ENCODE measurements at places on chromosomes 5 and 9.
A peak's percentile ranks its signal among the peaks of the same experiment; 100 is the strongest.

DNA sequence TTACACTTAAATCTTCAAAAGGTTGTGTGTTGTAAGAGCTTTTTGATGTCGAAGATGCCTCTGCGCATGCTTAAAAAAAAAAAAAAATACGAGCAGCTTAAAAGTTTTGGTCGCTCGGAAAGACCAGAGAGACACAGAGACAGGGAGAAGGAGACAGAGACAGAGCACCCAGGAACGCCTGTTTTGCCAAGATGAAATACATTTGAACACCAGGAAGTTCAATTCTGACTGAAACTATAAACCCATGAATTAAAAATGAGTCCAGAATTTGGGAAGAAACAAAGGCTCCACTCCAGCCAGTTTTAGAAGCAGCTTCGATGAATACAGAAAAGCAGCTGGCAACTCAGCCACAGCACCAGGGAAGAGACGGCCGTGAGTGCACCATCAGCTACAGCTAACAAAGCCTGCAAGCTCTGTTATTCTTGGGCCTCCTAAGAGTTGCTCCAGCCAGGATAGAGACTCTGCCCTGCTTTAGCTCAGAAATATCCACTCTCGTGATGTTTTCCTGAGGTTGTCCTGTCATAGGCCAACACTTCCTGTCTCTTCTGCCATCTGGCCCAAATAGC lies 2.5 kb upstream of the ZNF474 start:
- peak; percentile 46 for DNase-seq

- no peak for DNase-seq
Observed at GRCh38 chr9:134688661-134689320, 47.2 kb downstream of the COL5A1 start.

- DNase-seq = no peak
Observed at GRCh38 chr9:75657015-75657414, 233.5 kb upstream of the PCSK5 start.

DNA sequence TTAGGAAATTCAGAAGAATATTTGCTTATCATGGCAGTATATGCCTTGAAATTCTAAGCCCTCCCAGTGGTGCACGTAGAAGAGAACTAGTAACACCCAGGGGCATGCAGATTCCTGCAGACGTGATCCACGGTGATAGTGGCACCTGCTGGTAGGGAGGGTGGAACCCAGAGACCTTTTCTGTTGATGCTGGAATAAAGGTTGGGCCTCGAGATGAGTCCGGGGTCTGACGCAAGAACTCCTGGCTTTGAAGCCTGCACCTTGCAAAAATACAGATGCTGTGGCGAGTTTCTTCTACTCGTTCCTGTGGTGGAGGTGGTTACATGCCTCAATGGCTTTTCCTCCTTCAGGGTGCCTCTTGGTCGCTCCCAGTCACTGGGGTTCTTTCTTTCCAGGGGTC lies 39.5 kb upstream of the PHF2 start:
- no peak for DNase-seq

DNA sequence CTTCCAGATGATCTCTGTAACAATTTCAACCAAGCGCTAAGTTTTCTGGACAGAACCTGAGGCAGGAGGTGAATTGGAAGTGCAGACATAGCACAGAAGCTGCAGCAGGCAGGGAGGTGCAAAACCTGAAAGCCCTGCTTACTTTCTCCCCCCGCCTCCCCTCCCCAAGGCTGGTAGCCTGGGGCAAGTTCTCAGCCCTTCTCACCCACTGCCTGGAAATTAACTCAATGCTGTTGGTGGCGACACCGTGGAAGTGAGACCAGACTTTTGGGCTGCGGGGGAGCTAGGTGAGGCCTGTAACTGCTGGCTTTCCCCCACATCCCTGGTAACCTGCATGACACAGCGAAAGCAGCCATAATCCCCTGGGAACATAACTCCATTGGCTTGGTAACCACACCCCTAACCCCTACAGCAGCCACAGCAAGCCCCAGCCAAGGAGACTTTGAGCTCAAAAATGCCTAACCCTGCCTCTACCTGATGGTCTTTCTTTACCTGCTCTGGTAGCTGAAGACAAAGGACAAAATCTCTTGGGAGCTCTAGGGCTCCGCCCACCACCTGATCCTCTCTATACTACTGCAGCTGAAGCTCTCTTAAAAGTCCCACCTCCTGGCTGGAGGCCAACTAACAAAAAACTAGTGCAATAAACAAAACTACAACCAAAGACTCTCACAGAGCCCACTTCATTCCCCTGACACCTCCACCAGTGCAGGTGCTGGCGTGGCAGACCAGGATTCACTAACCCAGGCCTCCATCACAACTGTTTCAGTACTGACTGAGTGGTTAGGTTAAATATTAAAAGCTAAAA lies 11.9 kb upstream of the OR13C8 start:
- DNase-seq = no peak

- peak; percentile 60 for DNase-seq
Observed at GRCh38 chr9:112248722-112249121, 73.6 kb upstream of the SUSD1 start.

DNA sequence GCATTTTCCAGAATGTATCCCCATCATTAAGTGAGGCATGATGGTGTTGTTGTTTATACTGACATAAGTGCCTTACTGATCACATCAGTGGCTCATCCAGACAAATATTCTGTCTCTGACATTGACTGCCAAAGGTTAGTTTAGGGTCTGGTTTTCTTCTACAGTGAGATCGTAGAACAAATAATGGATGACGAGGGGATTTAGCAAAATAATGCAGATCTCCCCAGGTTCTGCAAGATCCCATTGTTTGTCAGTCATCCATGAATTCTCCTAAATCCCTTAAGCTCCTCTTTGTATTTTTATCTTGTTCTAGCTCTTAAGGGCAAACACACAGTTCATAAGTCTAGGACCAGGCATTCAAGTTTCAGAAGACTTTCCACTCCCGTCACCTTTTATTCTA lies 93.1 kb upstream of the DHFR start:
- DNase-seq = no peak

Measured in fibroblast of villous mesenchyme (primary cell).